ENCODE measurements at places on chromosomes 2 and 18. TPM values are rescaled to one million over a fixed set of nuclear protein-coding genes. Genes with fewer than 3 reads are reported as not detected.

Gene MRO
- total RNA-seq = 0.12 TPM

Gene WDSUB1
- 14.9 TPM for total RNA-seq

Gene NOP58
- 87.9 TPM for total RNA-seq

Gene TLX2
- not detected for total RNA-seq

Gene PLCD4
- 2.6 TPM for total RNA-seq

Gene IL1R2
- not detected for total RNA-seq

Gene PDCD1
- total RNA-seq = not detected

Measured in uterine smooth muscle cell (primary cell).